Fibroblast of upper back skin (primary cell): ENCODE measurements at places on chromosomes 7 and 10.
A peak's percentile ranks its signal among the peaks of the same experiment; 100 is the strongest.

DNA sequence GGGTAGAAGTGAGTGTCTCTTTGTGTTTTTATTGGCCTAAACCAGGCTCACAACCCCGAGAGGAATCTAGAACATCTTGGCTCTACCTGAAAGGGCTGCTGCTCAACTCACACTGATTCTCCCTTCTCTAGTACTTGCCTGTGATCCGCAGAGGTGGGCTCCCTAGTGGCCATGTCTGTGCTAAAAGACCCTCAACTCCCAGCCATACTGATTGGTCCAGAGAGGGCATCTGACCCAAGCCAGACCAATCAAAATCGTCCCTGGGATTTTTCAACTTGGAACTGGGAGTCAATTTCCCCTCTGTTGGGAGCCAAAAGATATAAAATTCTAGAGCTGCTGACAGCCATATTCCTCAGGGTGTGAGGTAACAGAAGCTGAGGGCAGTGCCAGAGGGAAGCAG, 55.3 kb downstream of the SH3PXD2A start:
- DNase-seq = no peak

- DNase-seq = no peak
Measured at GRCh38 chr7:98295467-98296192, 14.1 kb downstream of the BRI3 start.

DNA sequence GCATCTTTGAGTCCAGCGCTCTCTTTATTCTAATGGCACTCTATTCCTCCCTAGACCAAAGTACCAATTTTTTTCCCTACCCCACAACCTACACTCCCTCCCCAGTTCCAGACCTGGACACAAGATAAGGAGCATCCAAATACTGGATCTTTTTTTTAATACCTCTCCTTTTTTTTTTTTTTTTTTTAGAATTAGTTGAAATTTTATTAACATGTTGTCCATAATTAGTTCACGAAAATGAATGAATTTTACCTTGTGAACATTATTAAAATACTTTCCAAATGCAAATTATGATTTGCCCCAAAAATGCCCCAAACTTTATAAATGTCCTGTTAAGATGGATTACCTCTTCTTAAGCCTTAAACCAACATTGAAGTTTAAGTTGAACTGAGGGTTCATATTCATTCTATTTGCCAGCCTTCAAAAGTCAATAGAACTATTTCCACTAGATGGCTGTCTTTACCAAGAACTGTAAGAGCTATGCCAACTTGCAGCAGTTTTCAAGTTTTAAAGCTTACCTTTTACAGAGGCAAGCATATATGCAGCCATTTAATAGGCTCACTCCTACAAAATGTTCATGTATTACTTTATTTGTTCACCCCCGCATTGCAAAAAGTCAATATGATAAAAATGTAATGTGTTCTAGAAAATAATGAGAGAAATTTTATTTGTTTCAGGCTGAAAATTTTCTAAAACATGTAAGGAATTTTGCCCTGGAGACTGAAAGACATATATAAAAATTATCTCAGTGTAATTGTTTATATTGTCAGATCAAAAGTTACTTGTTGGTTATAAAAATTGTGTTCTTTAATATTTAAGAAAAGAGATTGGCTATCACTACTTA, 39.7 kb upstream of the TNKS2 start:
- DNase-seq = peak; percentile 66

- DNase-seq = no peak
Measured at GRCh38 chr7:76259124-76260093, 43.1 kb upstream of the HSPB1 start.

DNA sequence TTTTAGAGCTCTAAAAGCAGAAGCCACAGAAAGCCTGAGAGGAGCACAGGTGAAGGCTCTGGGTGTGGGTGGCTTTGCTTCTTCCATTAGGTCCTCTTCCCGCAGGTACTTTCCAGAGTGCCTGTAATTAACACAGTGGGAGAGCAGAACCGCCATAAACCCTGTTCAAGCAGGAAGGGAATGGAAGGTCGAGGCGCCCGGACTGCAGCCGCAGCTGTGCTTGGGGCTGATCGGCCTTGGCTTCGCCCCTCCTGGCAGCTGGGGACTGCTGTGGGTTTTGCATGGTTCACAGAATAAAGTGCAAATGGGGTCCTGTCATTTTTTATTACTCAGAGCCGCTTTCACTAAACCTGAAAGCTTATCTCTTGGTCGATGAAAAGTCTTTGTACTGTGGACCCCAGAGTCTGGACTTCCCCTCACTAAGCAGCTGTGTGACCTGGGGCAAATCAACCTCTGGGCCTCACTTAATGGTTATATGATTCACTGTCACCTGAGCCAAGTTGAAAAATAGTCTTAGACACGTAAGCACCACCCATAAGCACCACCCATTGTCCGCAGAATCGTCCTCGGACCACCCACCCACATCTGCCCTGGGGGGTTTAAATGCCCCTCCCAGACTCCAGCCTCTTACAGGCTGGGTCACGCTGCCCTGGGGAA, 100.9 kb downstream of the XRCC2 start:
- DNase-seq = no peak

DNA sequence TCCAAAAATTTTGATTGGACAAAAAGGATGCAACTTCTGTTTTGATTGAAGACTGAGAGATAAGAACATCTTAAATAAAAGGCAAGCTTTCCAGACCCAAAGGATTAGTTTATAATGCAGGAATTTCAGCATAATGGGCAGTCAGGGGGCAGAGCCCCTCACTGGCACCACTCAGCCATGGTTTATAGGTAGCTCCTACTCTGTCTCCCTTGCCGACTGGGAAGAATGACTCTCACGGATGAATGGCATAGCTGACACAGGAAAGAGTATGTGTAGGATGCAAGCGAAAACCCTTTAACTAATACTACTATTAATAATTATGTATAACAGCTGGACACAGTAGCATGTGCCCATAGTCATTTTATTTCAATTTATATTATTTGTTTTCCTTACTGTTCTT, 53.3 kb downstream of the GALNT11 start:
- no peak for DNase-seq
